ENCODE measurements at places on chromosomes 2 and 18.

DNA sequence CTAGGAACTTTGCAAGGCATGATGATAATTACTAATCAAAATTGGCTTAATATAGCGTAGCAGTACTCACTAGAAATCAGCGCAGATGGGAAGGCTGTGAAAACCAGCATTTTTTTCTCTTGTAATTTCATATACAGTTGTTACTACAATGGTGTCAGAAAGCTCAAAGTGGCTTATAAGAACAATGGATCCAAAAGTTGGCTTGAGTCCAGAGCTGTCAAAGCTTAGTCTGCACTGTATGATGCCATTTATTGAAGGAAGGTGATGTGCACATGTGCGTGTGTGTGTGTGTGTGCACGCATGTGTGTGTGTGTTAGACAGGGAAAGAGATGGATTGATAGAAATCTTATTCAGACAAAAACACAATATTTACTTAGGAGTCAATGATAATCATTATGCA lies 341.3 kb downstream of the TGIF1 start:
- DNase-seq = no peak

DNA sequence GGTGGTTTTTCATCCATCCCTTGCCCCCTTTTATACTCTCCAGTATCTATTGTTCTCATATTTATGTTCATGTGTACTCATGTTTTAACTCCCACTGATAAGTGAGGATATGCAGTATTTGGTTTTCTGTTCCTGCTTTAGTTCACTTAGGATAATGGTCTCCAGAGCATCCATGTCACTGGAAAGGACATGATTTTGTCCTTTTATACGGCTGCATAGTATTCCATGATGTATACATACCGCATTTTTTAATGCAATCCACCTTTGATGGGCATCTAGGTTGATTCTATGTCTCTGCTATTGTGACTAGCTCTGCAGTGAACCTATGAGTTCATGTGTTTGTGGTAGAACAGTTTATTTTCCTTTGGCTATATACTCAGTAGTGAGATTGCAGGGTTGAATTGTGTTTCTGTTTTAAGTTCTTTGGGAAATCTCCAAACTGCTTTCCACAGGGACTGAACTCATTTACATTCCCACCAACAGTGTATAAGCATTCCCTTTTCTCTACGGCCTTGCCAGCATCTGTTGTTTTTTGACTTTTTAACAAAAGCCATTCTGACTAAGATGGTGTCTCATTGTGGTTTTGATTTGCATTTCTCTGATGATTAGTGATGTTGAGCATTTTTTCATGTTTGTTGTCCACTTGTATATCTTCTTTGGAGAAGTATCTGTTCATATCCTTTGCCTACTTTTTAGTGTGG lies 420.2 kb downstream of the THSD7B start:
- DNase-seq = no peak

GRCh38 chr18:58495207-58495606 lies 133.7 kb downstream of the ALPK2 start:
- DNase-seq = no peak

- DNase-seq = no peak
Measured at GRCh38 chr2:21656330-21657075, 532.7 kb downstream of the TDRD15 start.

DNA sequence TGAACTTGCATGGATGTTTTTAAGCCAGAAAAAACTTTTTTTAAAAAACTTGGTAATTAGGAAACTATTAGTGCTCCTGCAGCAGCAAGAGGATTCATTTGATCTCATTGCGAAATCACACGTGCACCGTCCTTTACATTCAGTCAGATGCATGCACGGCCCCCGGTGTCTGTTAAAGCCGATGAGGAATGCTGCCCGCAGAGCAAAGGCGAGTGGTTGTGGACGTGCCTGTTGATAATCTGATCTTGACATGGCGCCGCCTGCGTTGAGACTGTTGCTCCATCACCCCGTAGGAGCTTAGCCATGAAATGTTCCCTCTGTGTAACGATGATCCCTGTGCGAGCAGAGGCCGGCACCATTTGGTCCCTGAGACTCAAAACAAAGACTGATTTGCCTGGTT lies 300.0 kb downstream of the GBX2 start:
- DNase-seq = no peak

GRCh38 chr2:8862230-8862629 lies 24.8 kb upstream of the KIDINS220 start:
- no peak for DNase-seq

- DNase-seq = no peak
Measured at GRCh38 chr2:197661626-197662025, 13.8 kb downstream of the RFTN2 start.

- no peak for DNase-seq
Measured at GRCh38 chr18:77081390-77081778, 51.2 kb downstream of the MBP start.

DNA sequence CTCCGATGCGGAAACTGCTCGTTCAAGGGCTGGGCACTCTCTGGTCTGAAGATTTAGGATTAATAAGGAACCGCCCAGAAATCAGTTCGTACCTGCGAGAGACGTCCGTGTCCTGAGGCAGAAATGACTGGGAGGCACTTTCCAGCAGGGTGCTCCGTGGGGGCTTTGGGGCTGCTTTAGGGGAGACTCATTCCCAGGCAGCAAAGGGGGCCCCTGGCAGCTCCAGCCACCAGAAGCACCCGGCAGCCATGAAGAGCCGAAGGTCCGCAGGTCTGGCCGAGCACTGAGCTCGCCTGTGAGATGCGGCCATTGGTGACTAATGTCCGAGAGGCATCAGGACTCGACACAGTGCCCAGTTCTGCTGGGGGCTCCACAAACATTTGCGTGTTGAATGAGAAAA lies 20.9 kb downstream of the KCNG2 start:
- no peak for DNase-seq

DNA sequence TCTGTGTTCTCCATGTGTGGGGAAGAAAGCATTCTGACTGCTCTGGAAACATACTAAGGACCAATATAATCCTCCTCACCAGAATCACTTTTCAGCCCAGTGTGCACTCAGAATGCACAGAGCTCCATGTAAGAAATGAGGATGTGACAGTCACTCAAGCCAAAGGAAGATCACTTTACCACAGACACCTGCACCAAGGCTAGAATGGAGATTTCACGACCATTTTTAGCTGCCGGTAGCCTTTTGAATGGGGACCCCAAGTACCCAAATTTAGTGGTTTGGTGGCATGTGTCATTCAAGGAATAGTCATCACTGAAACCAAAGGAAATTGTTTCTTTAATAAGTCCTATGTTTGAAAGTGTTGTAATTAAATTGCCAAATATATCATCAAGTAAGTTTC lies 613.2 kb upstream of the ACVR2A start:
- DNase-seq = no peak

DNA sequence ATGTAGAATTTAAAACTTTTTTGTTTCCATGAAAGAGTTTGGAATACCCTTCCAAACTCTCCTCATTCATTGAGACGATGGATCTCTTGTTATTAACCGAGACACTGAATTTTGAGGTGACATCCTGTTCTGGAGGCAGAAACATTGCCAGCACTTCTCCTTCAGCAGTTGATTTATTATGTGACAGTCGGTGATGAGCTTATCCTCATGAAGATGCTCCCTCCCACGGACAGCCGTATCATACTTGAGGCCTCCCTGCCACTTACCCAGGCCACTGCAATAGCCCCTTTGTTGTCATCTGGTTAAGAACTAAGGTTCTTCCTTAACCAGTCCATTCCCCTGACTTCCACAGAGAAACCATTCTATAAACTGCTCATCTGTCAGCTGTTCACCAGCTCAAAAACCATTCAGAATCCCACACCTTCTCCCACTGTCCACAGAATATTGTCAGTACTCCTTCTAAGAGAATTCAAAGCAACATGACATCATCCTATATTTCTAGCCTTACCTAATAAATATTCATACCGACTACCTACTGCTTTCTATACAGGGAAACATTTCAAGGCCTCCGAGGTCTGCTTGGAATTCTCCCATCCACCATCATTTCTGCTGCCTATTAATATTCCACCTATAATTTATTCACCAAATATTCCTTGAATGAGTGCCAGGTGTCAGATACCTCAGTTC lies 139.0 kb upstream of the TRIB2 start:
- DNase-seq = no peak

GRCh38 chr2:181785691-181786344 lies 105.5 kb upstream of the NEUROD1 start:
- no peak for DNase-seq

DNA sequence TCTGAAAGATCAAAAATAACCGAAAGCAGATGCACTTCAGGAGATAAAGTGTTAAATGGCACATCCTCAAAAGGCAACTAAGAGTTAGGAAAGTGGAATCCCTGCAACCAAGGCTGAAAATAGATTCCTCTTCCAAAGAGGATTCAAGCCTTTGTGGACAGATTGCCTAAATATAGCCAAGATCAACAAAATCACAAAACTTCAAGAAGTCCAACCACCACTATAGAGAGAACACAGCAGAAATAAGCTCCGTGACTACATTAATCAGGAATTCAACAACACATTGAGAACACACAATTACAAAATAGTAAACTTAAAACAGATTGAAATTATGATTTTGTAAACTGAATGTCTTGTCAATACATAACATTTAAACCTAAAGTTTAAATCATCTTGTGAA lies 165.7 kb downstream of the LNPK start:
- no peak for DNase-seq

All from CD4-positive, alpha-beta T cell treated with Interleukin-17A for 1 hour (primary cell).